ENCODE measurements at places on chromosomes 2 and 18.

DNA sequence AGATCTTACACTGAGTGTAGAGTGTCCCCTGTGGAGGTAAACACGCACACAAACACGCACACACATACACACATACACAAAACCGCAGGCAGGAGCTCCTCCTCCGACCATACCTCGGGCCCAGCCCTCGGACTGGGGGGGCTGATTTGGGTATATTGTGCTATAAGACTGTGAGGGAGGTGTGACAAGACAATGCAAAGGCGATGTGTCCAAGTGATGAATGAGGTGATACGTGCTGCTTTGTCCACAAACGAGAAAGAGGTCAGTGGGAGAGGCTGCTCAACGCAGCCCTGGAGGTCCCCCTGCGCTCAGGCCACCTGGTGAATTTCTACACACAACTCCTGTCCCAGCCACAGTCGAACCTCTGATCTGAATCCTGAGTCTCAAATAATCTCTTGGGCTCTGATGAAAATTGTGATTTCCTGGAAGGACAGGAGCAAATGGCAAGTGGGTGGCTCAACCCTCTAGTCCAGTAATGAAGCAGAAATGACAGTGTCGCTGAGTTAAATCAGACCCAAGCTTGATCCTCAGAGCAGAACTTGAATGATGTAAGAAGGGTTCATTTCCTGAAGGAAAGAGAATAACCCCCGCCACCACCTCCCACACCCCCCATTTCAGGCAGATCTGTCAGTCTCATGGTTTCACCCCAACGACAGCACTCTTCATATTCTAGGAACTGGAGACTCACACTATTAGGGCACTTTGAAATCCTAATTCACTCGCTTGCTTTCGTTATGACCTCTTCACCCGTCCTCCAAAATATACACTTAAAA, 48.9 kb upstream of the ASXL2 start:
- DNase-seq: no peak

DNA sequence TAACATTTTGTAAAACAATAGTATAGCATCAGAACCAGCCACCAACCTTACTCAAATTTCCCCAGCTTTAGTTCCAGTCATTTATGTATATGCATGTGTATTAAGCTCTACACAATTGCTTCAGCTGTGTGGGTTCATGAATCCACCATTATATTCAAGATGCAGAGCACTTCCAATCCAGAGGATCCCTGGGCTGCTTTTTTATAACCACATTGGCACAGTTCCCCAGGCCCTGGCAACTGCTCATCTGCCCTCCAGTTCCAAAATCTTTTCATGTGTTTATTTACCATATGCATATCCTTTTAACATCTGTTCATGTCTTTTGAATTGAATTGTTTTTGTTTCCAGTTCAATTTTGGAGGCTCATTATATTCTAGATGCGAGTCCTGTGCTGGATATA, 482.9 kb upstream of the HS6ST1 start:
- no peak for DNase-seq

- no peak for DNase-seq
Measured at GRCh38 chr2:153476816-153477635, 1.5 kb downstream of the RPRM start.

DNA sequence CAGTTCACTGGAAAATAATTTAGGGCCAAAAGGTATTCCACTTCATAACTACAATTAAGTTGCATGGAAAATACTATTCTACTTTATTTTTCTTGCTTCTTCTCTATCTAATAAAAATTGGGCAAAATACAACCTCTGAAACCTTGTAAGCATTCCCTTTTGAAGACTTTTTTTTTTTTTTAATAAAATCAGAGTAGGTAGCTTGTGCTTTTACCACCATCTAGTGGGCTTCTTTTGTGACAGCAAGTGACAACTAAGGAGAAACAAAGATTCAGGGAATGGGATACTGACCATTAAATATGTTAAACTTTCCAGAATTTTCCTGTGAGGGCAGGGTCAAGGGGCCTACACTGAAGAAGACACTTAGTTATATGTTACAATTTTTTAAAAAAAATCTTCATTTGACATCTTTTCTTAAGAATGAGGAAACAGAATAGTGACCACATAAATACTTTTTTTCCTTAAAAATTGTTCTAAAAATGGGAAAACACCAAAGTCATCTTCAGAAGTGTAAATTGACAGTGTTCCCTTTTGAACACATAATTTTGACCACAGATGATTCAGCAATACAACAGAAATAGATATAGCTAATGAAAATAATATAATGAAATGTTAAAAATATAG, 1183.2 kb upstream of the ACVR2A start:
- no peak for DNase-seq

DNA sequence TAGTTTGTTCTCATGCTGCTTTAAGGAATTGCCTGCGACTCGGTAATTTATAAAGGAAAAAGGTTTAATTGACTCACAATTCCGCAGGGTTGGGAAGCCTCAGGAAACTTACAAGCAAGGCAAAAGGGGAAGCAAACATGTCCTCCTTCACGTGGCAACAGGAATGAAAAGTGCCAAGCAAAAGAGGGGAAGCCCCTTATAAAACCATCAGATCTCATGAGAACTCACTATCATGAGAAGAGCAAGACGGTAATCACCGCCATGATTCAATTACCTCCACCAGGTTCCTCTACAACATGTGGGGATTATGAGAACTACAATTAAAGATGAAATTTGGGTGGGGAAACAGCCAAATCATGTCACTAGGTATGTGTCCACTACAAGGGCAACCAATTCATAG, 53.9 kb downstream of the MAP4K3 start:
- DNase-seq: no peak

DNA sequence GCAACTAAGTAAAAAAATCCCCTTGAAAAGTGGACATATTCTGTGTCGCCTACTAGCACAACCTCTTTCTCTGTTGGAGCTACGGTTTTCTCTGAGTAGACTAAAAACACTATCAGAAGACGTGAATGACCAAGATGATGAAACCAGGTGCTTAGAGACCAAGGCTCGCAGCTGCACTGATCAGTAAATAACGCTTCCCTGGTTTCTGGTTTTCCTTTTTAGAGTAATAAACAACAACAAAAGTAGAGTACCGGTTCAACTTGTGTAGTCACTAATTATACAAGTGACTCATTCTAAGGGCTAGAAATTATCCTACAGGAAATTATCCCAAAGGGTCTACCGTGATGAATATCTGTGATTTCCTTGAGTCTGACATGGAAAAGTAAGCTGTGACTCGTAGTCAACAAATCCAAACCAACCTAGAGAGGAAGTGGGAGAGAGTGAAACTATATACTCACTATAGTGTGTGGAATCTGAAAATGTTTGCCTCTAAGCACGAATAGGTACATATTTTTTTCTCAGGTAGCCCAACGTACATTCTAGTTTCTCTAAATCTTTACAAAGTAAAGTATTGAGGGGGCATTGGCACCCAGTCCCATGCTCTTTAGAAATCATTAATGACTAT, 17.8 kb downstream of the RASGRP3 start:
- no peak for DNase-seq

GRCh38 chr18:10240973-10241372, 213.5 kb upstream of the APCDD1 start:
- no peak for DNase-seq

GRCh38 chr18:58256316-58257080, 212.5 kb downstream of the NEDD4L start:
- no peak for DNase-seq

DNA sequence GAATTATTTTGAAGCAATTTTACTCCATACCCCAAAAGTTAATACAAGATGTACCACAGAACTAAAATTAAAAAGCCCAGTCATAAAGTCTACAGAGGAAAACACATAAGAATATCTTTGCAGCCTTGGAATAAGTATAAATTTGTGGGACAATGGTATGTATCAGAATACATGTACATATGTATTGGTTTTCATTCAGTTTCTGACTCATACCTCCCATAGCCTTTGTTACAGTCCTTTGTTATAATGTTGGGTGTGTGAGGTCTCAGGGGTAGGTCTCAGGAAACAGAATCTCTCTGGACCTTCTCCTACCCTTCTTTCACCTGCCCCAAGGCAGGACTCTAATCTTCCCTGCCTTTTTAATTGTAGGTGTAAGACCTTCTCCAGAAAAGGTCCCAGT, 1370.7 kb upstream of the CDH2 start:
- no peak for DNase-seq

DNA sequence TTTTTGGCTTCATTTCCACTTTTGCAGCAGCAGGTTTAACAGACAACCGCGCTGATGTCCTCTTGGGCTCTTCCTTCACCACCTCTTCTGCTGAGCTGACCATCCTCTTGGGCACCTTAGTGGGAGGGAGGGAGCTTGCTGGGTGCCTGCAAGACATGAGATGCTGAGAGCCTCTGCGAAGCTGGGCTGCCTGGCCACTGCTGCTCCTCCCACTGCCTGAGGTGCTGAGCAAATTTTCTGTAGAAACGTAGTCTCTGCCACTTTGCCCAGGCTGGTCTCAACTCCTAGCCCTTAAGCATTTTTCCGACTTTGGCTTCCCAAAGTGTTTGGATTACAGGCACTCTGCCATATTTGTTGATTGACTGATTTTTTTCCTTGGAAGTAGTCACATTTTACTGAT, 422.2 kb upstream of the MC4R start:
- DNase-seq: no peak

DNA sequence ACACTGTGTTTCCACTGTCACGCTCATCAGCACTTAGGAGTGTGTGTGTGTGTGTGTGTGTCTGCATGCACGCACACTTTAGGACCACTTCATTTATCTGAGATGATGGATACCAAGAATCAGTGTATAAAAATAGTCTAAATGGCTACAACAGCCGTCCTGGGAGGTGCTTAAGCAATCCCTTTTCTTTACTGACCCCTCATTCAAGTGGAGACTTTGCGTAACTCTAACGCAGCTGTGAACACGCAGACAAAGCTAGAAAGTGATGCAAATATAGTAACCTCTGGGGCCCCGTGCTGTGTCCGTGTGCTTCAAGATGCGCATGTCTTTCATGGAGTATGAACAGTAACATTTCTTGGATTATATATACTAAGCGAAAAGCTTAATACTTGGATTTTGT, 40.4 kb upstream of the RBM44 start:
- DNase-seq: no peak

DNA sequence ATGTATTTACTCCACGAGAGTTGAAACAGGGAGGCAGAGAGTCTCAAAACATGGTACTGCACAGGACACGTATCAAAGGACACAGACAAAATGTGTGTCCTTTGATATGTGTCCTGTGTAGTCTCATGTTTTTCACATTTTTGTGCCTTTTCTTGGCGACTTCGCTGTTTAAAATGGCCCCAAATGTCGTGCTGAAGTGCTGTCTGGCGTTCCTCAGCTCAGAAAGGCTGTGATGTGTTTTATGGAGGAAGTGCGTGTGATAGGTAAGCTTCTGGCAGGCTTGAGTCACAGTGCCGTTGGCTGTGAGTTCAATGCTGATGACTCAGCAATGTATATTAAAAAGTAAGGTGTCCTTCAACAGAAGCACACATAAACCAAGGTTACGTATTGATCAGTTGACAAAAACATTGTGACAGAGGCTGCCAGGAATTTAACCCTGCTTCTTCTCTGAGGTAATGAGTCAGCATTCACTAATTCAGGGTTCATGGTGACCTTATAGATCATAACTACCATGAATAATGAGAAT, 78.2 kb downstream of the DYSF start:
- peak; percentile 10 for DNase-seq

- DNase-seq: no peak
Measured at GRCh38 chr18:60755134-60755533, 382.6 kb upstream of the MC4R start.

DNA sequence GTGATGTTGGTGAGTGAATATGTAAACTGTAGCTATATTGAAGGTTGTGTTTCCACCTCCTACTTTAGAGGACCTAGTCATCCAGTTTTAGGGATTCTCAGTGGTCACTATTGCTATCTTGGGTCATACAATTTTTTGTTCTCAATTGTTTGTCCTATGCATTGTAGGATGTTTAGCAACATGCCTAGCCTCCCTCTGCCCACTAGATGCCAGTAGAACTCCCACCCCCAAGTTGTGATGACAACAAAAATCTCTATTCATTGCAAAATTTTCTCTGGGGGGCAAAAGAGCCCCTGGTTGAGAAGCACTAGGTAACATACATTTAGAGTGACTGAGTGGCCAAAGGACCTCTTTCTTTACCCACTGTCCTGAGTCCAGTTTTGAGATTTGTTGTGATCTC, 87.3 kb downstream of the LRRTM4 start:
- DNase-seq: no peak

DNA sequence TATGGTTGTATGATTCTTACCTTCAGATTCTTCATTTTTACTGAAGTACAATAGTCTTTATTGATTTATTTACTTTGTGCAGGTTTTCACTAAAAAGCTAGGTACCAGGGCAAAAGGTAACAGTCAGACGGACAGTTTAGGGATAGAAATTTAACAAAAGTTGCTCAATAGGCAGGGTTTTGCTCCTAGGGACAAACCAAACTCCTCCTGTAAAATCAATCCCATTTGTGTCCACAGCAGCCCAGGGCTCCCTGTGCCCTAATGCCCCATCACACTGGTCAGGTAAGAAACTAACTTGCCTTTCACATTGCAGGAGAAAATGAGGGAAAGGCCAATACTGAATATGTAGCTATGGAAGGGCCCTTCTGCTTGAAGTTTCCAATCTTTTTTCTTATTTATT, 410.9 kb downstream of the EPHA4 start:
- DNase-seq: no peak

DNA sequence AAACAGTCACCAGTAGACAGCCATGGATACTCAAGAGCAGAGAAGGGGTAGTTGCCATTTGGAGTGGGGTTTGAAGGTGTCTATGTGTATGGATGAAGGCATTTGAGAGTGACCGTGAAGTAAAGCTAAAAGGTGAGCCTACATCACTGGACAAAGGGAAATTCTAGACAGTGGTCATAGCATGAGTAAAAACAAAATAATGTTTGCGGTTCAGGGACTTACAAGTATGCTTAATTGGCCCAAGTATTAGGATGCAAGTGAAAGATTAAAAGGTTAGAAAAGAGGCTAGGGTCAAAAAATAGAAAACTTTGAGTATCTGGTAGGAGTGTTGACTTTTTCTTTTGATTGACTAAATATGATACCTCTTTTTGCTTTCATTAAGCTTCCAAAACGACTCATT, 238.1 kb upstream of the SLC8A1 start:
- DNase-seq: no peak

DNA sequence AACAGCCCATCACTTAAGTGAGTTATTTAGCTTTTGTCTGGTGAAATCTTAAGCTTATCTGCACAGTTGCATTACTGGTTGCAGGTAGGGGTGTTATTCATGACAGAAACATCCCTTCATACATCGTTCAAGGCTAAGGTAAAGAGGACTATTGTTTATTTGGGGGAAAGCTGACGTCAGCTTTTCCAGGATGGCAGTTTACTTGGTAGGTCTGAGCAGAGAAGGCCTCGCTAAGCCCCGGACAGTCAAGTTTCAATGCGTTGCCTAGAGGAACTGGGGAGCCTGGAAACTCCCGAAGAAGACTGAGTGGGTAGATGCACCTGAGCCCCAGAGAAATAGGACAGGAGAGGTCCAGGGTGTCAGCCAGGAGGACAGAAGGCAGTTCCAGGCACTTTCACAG, 2.2 kb downstream of the RNU4ATAC start:
- DNase-seq: no peak

GRCh38 chr18:12336887-12337286, 28.8 kb downstream of the TUBB6 start:
- DNase-seq: no peak

- no peak for DNase-seq
Measured at GRCh38 chr18:52313213-52313612, 26.8 kb upstream of the DCC start.

Measured in sciatic nerve (tissue), 2 donors.